Cardiac septum (tissue), 1 donor: ENCODE measurements at places on chromosomes 5 and 9. TPM values are rescaled to one million over a fixed set of nuclear protein-coding genes. Genes with fewer than 3 reads are reported as not detected.

- DNase-seq: no peak
These were observed 269.2 kb upstream of the ELAVL2 start for GRCh38 chr9:24095246-24095645.

GRCh38 chr9:68895741-68896478 lies 118.0 kb downstream of the PRKACG start:
- no peak for DNase-seq

GRCh38 chr5:94910721-94911120 lies 292.3 kb downstream of the SLF1 start:
- DNase-seq: no peak

- DNase-seq: no peak
These were observed 238.0 kb downstream of the ENC1 start for GRCh38 chr5:74402553-74402952.

DNA sequence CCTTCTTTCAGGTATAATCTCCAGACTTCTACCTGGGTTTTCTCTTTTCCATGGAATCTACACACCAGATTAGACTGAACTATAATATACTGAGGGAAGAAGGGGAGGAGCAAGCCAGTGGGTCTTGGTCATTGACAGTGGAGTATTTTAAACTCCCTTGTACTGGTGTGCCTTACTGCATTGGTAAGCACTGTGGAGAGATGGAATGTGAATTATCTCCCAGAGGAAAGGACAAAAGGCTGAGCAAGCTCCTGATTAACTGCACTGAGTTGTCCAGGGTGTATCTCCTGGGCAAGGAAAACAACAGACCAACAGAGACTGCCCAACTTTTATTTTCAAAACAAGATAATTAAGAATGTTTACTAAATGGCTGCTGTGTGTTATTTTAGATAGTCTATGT lies 29.8 kb upstream of the SLCO6A1 start:
- DNase-seq: no peak

- DNase-seq: no peak
These were observed 8.9 kb downstream of the INPP5E start for GRCh38 chr9:136430588-136431234.

DNA sequence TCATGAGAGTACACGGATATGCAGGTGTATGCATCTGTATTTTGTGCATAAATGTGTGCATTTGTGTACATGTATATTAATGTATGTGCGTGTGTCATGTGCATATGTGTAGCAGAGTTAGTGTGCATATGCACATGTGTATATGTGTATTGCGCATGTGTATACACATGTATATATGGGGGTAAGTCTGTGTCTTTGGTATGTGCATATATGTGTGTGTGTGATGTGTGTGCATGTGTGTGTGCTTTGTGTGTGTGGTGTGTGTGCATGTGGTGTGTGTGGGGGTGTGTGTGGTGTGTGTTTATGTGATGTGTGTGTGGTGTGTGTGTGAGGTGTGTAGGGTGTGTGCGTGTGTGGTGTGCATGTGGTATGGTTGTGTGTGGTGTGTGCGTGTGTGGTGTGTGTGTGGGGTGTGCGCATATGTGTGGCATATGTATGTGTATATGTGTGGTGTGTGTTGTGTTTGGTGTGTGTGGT lies 13.1 kb upstream of the CTSL start:
- DNase-seq: no peak

HK3 gene
- total RNA-seq: 4.3 TPM

ARL10 gene
- total RNA-seq: 11.4 TPM

MEF2C gene
- total RNA-seq: 64.6 TPM
